ENCODE measurements at places on chromosomes 1 and 21.
A peak's percentile ranks its signal among the peaks of the same experiment; 100 is the strongest.

- no peak for DNase-seq
These were observed 209.8 kb downstream of the TPR start for GRCh38 chr1:186165303-186165702.

GRCh38 chr1:112061901-112062320 is 72.4 kb upstream of the KCND3 start:
- DNase-seq = no peak

GRCh38 chr1:218336328-218336727 is 8.8 kb upstream of the TGFB2 start:
- DNase-seq = no peak

- no peak for DNase-seq
These were observed 47.1 kb upstream of the IRF2BP2 start for GRCh38 chr1:234656944-234657654.

DNA sequence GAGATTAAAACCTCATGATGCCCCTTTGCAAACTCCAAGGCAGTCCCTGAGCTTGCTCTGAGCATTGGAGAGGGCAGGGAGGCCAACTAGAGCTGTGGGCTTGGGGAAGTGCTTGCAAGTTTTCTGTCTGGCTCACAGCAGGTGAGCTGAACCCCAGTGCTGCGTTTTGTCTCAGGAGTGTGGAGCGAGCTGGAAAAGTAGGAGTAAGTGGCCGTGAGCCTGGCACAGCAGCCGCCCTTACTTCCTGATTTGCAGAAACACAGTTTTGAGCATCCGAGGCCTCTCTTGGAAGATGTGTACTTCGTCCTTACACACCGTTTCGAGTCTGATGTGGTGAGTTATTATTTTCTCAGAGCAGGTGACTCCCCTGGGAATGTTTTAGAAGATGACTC is 221.2 kb upstream of the C1orf174 start:
- DNase-seq = no peak

GRCh38 chr1:17516303-17517214 is 22.9 kb upstream of the ARHGEF10L start:
- no peak for DNase-seq

- DNase-seq = no peak
These were observed 177.1 kb upstream of the EDN2 start for GRCh38 chr1:41661428-41662060.

DNA sequence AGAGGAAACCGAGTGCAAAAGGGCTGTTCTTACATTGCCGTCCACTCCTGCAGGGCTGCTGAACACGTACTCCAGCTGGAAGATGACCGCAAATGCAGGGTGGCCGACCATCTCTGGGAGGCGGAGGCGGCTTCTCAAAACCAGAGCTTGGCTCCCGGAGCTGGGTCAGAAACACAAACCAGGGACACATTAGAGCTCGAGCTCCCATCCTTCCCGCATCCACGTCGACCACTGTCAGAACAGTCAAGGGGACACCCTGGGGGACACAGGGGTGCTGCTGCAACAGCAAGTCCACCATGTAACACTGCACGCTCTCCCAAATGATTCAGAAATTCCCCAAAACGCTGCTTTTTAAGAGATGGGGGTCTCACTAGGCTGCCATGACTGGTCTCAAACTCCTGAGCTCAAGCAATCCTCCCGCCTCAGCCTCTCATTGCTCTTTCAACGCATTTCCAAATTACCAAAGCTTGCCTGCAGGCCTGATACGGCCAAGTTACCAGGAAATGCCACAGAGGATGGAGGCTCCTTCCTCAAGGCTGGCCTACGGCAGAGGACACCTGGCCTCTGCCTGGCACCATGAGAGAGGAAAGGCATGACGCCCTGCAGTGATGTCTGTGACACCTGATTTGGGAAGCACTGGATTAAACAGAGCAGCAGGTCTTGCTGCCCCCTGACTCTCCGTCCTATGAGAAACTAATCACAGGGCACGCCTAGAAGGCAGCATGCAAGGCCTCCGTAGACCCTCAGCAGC is 45.0 kb downstream of the NPHP4 start:
- no peak for DNase-seq

- no peak for DNase-seq
These were observed 27.0 kb downstream of the STYXL2 start for GRCh38 chr1:167120899-167121298.

DNA sequence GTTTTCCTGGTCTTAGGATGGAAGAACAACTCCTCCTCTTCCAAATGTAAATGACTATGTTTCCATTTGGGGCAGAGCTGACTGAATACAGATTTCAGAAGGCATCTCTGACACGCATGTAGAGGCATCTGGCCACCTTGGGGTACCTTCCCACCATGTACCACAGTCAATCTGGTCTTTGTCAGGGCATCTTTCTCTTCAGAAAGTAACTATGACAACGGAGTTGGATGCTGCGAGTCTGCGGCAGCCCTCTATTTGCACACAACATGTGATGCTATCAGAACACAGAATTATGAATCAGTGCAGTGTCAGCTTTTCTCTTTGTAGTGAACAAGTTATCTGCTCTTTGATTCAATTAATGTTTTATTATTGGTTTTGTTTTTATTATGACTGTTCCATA is 94.7 kb downstream of the TSEN15 start:
- no peak for DNase-seq

GRCh38 chr21:25942135-25942534 is 207.4 kb downstream of the GABPA start:
- DNase-seq = no peak

- DNase-seq = no peak
These were observed 239.3 kb downstream of the NRIP1 start for GRCh38 chr21:14825514-14825974.

- peak; percentile 53 for DNase-seq
These were observed 19.9 kb downstream of the ATP8B2 start for GRCh38 chr1:154344977-154345837.

GRCh38 chr1:10652626-10653025 is 143.8 kb downstream of the CASZ1 start:
- DNase-seq = no peak

DNA sequence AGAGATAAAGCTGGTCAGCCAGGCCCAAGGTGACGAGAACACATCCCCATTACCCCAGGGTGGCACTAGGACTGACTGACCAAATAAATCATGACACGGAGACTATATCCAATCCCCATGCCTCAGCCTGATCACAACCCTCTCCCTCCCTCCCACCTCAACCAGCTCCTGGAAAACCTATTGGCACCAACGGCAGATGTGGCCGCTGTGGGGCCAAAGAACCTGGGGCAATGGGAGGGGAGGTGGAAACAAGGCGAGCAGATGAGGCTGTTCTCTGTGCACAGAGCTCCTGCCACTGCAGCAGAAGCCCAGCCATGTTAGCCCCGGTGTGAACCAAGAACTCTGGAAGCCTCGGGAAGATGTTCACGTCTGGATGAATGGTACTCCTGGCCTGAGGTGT is 77.6 kb downstream of the CD247 start:
- DNase-seq = no peak

- no peak for DNase-seq
These were observed 39.1 kb upstream of the AGL start for GRCh38 chr1:99811075-99811474.

GRCh38 chr21:28308516-28308915 is 684.2 kb downstream of the LTN1 start:
- no peak for DNase-seq

- no peak for DNase-seq
These were observed 29.8 kb upstream of the NLRP3 start for GRCh38 chr1:247386217-247386616.

DNA sequence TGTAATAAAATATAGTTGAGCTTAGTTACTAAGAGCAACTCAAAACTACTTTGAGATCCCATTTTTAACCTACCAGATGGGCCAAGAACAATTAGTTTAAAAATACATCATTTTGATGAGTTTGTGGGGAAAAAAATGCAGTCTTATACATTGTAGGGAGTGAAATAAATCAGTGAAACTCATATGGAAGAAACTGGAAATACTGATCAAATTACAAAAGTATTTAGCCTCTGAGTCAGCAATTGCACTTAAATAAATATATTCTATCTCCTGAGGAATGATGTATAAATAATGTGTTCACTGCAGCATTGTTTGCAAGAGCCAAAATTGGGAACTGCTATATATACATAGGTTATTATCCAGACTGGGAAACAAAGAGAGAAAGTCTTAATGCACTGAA is 4.6 kb upstream of the SMCP start:
- DNase-seq = no peak

- no peak for DNase-seq
These were observed 11.8 kb downstream of the PADI4 start for GRCh38 chr1:17319561-17320350.

GRCh38 chr1:109094377-109094803 is 3.8 kb downstream of the TMEM167B start:
- DNase-seq = no peak

DNA sequence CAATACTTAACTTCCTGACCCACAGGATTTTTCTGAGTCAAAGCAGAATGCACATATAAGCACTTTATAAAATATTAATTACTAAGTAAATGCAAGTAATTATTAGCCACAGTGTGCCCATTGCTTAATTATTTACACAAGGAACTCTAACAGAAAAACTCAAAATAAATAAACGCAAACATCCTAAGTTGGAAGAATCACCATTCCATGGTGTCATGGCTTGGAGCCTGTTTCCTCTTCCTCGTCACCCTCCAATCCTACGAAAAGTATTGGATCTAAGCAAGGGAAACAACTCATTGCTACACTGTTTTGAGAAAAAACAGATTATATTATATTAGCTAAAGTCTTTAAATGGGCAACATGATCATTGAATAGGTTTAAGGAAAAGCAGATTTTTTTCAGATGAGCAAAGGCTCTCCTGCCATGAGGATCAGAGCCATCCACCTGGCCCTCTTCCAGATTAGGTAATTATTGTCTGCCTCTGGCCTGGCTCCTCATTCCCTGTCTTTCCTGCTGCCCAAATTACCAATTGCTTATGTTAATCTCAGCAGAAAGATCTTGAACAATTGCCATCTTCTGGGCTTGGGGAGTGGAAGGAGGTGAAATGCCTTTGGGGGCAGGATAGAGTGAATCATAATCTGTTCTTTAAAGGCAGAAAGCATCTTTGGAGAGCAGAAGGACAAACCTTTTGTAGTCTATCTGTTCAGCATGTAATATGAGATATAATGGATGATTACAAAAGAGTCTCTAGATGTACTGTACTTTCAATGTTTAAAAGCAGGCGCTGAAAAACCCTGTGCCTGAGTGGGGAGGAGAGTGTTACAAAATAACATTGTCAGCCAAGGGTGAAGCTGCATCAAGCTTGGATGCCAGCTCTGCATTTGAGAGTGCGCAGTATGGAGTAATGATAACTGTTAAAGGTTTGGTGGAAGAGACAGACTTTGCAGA is 121.2 kb downstream of the DUSP10 start:
- DNase-seq = no peak

DNA sequence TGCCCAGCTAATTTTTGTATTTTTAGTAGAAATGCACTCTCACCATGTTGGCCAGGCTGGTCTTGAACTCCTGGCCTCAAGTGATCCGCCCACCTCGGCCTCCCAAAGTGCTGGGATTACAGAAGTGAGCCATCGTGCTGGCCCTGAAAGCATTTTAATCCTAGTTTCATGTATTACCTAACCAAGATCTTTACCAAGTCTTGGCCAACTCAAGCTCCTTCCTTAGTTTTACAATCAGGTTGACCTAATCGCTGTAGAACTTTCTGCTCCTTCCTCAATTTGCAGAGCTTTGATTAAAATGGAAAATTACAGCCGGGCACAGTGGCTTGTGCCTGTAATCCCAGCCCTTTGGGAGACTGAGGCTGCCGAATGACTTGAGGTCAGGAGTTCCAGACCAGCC is 3.2 kb upstream of the TMEM63A start:
- DNase-seq = no peak

DNA sequence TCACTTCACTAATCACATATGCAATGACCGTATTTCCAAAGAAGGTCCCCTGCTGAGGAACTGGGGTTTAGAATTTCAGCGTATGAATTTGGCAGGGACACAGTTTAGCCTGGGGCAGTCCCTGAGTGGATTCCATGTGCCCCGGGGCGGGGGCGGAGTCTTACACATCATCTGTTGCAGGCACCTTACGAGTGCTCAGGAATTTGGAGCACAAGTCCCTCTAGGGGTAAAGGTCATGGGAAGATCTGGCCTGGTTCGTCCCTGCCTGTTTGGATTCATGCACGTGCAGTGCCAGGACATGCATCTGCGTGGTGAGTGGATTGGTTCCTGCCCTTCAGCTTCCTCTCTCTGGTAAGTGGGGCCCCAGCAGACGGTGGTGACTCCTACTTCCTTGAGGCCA is 208.3 kb upstream of the C1orf174 start:
- no peak for DNase-seq
